Effector CD8-positive, alpha-beta T cell (primary cell): ENCODE measurements at places on chromosomes 1 and 21.

DNA sequence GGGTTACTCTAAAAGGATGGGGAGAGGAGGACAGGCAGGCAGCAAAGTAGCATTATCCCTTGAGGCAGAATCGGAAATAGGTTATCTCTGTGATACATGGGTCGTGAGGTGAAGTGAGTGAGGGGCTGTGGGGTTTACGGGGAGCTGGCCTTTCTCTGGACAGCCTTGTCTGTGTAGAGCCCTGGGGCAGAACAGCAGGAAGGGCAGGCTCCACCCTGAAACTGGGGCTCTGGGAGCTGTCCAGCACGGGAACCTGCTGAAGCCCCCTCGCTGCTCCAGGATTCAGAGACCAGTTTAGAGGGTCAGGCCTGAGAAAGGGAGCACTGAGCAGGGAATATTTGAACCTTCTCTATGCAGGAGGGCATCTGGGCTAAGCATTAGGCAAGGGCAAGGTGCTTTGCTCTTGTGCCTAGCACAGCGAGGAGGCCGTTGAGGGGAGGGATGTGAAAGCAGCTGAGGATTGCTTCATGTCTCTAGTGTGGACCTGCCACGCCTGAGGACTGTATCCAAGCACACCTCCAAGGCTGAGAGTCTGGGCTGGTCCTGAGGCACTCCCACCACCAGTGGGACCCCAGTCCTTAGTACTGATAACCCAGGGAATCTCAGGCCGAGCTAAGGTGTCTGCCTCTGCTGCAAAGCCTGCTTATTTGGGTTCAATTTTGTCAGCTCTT lies 55.8 kb downstream of the NAV1 start:
- DNase-seq: no peak

- DNase-seq: no peak
Observed at GRCh38 chr1:12152113-12152891, 14.5 kb upstream of the TNFRSF1B start.

- DNase-seq: no peak
Observed at GRCh38 chr1:205042911-205043806, at the start of gene CNTN2. CNTN2 (plus strand) TSS chr1:205043212; CDS start chr1:205053186, 9,974 bp downstream.

GRCh38 chr1:36182734-36183133 lies 26.8 kb downstream of the MAP7D1 start:
- DNase-seq: no peak

- DNase-seq: peak; percentile 31
Observed at GRCh38 chr1:21289700-21290545, at the start of gene ECE1. ECE1 (minus strand) TSS chr1:21290463; CDS start chr1:21290414, 49 bp downstream.

GRCh38 chr1:103953386-103953785 lies 203.7 kb downstream of the AMY1C start:
- DNase-seq: no peak

GRCh38 chr1:91712393-91712792 lies 173.6 kb downstream of the TGFBR3 start:
- no peak for DNase-seq

- DNase-seq: no peak
Observed at GRCh38 chr1:234918961-234919761, 209.5 kb downstream of the TOMM20 start.
